Effector memory CD8-positive, alpha-beta T cell (primary cell): ENCODE measurements at places on chromosomes 5 and 9.

DNA sequence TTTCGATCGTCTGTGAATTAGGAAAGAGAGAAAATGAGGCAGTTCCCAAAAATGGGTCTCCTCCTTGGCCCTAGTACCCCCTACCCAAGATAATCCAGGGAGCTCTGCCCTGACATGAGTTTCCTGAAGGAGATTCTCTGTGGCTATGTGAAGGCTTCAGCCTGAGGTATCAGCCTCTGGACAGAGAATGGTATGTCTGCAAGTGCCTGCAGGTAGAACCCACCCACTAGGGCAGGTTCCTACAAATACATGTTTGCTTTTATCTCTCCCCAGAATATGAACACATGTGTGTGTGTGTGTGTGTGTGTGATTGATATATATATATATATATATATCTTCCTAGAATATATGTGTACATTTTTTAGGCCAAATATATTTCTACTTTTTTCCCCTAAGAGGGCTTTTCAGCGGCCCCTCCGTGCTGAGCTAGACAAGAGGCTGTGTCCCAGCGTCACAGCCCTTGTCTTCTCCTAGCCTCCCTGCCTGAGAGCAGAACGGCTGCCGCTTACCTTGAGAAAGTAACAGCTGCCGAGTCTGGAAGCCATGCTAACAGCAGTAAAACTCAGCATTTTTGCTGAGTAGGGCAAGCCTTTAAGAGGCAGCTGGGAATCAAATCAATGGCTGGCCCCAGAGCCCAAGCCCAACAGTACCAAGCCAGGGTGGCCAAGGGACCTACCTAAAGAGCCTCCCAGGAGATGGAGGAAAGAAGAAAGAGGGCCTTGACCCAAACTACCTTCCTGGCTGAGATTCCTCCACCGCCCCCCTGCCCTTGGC lies 2.1 kb downstream of the BRINP1 start:
- no peak for DNase-seq

- DNase-seq = no peak
Measured at GRCh38 chr5:40909264-40909663, at the start of gene C7. Gene C7, plus strand, starts transcription at chr5:40909497. Its CDS starts 114 bp downstream, at chr5:40909611.

DNA sequence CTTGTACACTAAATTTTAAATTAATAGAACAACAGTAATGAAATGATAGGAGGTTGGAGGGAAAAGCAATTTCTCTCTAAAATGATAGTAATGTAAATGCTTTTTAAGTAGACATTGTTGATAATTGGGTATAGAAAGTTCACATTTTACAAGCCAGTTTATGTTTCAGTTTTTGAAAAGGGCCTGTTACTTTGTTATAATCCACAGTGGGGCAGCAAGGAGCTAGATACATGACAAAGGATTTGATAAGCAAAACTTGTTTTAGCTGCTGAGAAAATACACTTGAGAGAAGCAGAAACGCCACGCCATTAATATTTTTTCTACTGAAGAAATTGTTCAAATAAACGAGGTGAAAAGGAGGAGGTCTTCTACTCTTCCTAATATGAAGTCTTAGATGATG lies 30.2 kb downstream of the SREK1 start:
- DNase-seq = no peak

GRCh38 chr9:89544279-89544661 lies 46.4 kb upstream of the SEMA4D start:
- DNase-seq = no peak
